ENCODE measurements at places on chromosomes 13 and 19. TPM values are rescaled to one million over a fixed set of nuclear protein-coding genes. Genes with fewer than 3 reads are reported as not detected.

Gene CLC
- total RNA-seq, result not detected

DNA sequence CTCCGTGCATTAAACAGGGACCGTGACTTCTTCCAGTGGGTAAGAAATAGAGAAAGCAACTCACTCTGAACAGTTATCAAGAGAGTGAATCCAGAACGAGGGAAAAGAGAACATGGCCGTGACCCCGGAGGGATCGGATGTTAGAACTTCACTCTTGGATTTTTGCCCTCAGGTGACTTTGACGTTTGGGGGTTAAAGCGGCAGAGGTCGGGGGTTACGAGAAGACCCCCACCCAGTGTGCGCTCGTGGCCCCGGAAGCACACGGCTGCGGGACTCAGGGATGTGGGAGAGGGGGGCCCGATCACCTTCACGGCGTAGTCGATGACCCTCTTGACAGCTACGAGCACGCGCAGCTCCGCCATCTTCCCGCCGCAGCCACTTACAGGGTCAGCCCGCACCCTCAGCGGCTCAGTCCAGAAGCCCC lies at the start of gene ETFB:
ETFB (minus strand) TSS at position 424 of the 424 bp plus-strand sequence; CDS start at position 362, 62 bp downstream.
- no peak for DNase-seq

GRCh38 chr13:57739089-57739488 lies 107.5 kb downstream of the PCDH17 start:
- no peak for DNase-seq

DNA sequence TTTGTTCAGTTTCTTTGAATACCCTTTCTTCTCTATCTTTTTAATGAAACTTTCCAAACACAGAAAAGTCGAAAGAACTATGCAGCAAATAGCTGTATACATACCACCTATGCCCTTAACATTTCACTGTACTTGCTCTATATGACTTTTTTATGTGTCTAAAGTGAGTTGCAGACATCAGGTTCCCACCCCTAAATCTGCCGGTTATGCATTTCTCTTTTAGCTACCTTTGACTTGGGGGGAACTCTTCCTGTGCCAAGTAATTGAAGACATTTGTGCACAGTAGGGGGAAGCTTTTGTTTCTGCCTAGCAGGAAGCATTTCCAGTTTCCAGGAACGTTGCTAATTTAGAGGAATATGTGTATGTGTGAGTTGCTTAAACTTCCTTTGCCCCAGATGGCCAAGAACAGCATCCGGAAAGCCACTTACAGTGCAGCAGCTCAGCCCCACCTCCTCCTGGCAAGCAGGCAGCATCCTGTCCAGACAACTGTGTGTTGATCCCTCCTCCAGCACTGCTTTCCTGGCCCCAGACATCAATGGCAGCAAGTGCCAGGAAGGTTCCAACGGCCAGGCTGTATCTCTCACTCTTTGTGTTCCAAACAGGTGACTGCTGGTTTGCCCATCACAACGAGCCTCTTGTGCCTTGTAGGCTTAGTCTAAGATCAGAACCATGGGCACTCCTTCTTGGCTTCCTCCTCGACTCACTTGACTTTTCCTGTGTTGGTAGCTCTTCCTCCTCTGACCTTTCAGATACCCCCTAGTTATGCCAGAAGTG lies 14.7 kb upstream of the GRAMD1A start:
- DNase-seq, result no peak

Gene CD22
- total RNA-seq, result 0.92 TPM

Gene SPTBN4
- total RNA-seq, result 2.6 TPM
